Vein endothelial cell (primary cell): ENCODE measurements at places on chromosomes 16 and 17. TPM values are rescaled to one million over a fixed set of nuclear protein-coding genes. Genes with fewer than 3 reads are reported as not detected.

FOXN1 gene
- total RNA-seq: not detected in 2 replicates

CTRB2 gene
- not detected in 2 replicates for total RNA-seq

DNAH3 gene
- total RNA-seq: under 0.01 TPM in 1 of 2 replicates, not detected in the other

AANAT gene
- total RNA-seq: not detected in 2 replicates

MRPL45 gene
- 43.1 and 45.4 TPM in 2 replicates for total RNA-seq

TBX6 gene
- total RNA-seq: 0.10 and 0.33 TPM in 2 replicates
